ENCODE measurements at places on chromosomes 1 and 21.

- DNase-seq = no peak
Measured at GRCh38 chr1:198326915-198327314, 170.1 kb downstream of the NEK7 start.

GRCh38 chr1:209534496-209535250, 48.8 kb upstream of the CAMK1G start:
- DNase-seq = no peak

DNA sequence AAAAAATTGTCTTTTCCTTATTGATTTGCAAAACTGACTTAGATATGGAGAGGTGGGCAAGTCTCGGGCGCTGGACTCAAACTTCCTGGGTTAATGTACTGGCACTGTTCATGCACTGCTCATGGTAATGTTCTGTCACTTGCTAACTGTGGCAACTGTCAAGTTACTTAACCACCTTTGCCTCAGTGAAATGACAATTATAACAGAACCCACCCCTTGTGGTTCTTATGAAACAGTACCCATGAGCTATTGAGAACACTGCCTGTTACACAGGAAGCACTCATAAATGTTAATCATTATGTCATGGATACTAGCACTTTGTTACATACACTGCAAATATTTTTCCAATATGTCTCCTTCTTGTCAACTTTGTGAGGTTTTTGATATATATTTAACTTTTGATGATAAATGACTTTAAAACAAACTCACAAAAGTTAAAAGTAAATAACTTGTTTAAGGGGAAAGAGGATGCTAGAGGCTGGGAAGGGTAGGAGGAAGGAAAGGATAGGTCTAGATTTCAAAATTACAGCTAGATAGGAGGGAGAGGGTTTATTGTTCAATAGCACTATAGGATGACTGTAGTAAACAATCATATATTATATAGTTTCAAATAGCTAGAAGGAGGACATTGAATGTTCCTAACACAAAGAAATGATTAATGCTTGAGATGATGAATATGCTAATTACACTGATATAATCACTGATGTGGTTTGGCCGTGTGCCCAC, 342.5 kb downstream of the ADGRL2 start:
- DNase-seq = no peak

- no peak for DNase-seq
Measured at GRCh38 chr1:29052941-29053340, 70.8 kb downstream of the TMEM200B start.

DNA sequence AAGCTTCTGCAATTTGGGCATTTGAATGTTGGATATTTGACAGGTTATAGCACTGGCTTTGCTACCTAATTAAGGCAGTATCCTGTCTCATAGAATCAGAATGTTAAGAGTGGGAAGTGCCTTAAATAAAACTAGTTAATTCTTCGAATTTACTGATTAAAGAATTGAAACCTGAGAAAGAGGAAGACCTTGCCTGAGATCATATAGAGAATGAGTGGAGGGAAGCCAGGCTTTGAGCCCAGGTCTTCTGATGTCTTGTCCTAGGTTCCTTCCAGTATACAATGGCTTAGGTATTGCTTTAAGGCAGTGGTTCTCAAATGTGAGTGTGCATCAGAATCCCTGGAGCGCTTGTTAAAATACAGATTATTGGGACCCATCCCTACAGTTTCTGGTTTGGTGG, 20.9 kb upstream of the SH3BGRL3 start:
- DNase-seq = no peak

- DNase-seq = peak; percentile 25
Measured at GRCh38 chr1:32612189-32612881, 38.0 kb downstream of the ZBTB8OS start.

DNA sequence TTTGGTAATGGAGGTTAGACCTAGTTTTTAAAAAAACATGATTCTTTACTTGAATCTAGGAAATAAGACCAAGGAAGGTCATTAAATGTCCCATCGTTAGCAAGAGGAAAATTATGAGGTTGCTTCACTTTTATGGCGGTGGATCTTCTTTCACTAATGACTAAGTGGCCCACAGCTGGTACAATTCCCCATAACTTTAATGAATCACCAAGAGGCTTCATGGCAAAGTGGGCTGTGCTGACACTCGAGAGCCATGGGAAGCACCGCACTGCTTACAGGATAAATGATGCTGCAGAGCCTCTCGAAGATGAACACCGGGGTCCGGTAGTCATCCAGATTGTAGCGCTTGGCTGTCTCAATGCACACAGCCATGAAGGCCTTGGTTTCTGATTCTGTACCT, 108.8 kb downstream of the UBR4 start:
- peak; percentile 54 for DNase-seq

DNA sequence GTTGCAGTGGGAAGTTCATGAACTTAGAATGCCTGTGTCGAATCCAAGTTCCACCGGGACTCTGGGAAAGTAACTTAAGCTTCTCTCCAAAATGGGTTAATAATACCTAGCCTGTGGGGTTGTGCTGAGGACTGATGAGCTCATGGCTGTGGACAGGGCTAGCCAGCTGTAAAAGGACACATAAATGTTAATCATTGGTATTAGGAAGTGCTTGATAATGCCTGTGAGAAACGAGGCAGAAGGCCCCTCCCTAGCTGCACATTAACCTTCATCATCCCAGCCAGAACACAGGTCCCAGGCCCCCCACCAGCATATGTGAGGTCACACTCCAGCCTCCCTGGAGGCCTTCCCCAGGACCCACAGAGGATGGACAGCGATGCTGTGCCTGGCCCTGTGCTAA, 789 bp upstream of the GJB4 start:
- DNase-seq = no peak

GRCh38 chr1:95731466-95731865, 497.5 kb downstream of the RWDD3 start:
- DNase-seq = no peak

DNA sequence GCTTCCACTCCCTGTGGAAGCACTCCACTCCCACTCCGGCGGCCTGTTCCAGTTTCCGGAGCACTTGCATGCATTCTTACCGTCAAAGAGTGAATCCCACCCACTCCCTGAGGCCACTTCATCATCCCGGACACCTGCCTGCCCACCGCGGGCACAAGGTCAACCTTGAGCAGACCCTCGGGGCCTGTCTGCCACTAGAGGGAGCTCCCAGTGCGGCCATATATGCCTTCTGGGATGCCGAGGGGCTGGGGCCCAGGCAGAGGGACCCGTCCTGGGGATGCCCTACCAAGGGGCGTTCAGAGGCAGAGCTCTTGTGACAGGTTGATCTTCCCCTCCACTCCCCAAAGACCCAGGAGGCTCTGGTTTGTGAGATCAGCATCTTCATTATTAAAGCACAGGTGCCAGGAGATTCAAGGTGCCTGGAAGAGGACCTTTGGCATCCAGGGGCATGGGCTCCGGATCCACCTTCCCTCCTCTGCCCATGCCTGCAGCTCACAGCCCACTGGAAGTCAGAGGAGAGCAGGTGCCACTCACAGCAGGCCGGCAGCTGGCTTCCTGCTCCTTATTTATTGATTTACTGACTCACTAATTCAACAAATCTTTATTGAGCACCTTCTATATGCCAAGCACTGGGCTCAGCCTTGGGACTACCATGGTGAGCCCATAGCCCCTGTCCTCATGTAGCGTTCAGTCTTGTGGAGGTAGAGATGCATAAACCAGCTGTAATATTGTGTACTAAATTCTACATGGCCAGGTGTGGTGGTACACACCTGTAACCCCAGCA, 47.3 kb downstream of the UBIAD1 start:
- DNase-seq = no peak

- DNase-seq = no peak
Measured at GRCh38 chr1:205440476-205441317, 15.1 kb downstream of the BLACAT1 start.

DNA sequence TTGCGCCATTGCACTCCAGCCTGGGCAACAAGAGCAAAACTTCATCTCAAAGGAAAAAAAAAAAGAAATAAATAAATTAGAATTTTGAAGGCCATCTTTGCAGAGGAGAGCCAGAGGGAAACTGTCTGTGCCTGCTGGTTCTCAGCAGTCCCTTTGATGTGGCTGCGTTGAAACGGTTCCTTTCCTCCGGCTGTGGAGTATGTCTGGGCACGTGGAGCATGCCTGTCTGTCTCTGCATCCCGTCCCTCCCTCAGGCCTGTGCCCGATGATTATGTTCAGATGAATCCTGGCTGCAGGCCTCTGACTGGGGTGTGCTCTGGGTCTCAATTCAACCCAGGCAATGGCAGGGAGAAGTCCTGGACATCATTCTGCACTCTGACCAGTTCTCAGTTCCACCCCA, 33.4 kb downstream of the KIAA1614 start:
- no peak for DNase-seq

- DNase-seq = no peak
Measured at GRCh38 chr1:202148391-202148790, 3.9 kb upstream of the ARL8A start.

DNA sequence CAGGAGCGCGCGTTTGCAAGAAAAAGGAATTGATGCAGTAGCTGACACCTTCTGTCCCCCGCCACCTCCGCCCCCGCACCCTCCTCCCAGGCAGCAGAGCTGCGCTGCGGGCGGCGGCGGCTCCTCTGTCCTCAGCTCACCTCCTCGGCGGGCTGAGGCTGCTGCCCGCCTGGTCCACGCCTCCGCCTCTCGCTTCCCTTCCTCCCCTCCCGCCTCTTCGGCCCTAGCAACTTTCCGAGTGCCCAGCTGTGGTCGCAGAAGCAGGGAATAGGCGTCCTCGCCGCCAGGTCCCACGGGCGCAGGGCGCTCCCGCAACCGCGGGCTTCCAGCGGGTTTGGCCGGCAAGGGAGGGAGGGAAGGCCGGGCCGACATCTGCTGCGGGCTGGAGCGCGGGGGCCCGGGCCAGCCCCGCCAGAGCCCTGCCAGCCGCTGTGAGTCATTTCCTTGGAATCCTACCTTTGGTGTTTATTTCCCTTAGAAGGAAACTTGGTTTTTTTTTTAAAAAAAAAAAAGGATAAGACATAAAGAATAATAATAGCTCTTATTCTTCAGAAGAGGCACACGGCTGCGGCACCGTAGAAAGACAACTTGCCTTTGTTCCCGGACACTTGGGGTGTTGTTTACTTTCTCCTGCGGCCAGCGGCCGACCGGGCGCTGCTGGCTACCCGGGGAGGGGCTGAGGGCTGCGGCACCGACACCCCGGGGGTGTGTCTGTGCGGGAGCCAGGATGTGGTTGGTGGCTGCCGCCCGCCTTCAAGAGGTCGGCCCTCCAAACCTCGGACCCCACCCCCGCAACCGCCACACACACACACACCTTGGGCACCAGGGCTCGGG, 1.1 kb downstream of the SERTAD4 start:
- no peak for DNase-seq
